ENCODE measurements at places on chromosomes 2 and 18. TPM values are rescaled to one million over a fixed set of nuclear protein-coding genes. Genes with fewer than 3 reads are reported as not detected.

DNA sequence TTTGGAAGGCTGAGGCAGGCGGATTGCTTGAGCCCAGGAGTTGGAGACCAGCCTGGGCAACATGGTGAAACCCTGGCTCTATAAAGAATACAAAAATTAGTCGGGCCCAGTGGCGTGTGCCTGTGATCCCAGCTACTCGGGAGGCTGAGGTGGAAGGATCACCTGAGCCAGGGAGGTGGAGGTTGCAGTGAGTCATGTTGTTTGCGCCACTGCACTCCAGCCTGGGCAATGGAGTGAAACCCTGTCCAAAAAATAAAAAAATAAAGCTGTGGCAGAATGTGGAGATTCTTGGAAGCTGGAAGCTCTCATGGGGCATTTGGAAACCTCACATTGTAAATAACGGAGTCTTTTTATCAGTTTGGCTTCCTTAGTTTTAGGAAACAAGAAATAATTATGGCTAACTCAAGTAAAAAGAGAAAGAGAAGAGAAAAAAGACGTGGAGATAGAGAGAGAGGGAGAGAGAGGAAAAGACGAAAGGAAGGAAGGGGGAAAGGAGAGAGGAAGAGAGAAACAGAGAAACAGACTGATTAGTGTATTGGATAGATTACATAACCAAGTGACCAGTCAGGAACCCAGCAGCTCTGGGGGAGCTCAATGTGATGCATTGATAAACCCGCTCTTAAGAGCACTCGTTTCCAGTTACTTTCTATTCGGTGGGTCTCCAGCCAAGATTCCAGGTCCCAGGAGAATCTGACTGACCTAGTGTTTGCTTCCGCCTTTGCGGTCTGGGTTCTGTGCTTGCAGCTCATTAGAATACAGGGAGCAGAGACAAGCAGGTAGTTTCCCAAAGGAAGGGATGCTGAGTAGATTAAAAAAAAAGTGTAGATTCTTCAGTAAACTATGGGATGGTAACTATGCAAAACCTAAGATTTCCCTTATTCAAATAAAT, 1.1 kb upstream of the SPAST start:
- peak; percentile 61 for DNase-seq

- DNase-seq, result no peak
These were observed 17.7 kb upstream of the ACTR3 start for GRCh38 chr2:113872201-113872600.

DNA sequence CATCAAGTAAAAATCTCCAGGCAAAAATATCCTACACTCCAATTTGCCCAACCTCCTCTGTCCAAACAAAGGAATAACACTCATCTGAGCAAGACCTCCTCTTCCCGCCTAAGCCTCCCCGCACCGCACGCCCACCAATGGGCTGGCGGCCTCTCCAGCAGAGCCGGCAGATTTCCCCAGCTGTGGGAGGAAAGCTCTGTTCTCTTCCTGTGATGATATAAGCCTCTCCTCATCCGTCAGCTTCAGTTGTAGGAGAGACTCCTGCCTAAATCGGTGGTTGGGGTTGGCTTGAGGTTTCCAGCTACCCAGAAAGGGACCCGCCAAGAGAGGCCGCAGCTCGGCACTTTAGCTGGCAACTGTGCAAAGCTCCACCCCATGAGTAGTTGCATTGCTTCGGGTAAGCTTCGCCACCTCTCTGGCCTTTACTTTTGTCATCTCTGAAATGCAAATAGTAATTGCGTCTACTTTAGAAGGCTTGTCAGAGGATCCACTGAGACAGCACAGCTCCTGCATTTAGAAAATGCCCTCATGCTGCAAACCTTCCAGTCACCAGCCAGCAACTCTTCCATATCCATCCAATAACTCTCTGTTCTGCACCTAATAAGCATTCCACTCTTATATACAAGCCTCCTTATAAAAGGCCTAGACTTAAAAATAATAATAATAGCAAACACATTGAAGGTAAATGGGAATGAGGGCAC, 146.4 kb downstream of the MYT1L start:
- DNase-seq, result no peak

The ANKRD62 gene
- 14.2 TPM for total RNA-seq

- no peak for DNase-seq
These were observed 1.3 kb downstream of the VWA3B start for GRCh38 chr2:98088261-98088660.

GRCh38 chr2:10415640-10416039, 32.5 kb downstream of the ODC1 start:
- peak; percentile 58 for DNase-seq

GRCh38 chr2:188734691-188735090, 239.5 kb upstream of the COL3A1 start:
- DNase-seq, result no peak

DNA sequence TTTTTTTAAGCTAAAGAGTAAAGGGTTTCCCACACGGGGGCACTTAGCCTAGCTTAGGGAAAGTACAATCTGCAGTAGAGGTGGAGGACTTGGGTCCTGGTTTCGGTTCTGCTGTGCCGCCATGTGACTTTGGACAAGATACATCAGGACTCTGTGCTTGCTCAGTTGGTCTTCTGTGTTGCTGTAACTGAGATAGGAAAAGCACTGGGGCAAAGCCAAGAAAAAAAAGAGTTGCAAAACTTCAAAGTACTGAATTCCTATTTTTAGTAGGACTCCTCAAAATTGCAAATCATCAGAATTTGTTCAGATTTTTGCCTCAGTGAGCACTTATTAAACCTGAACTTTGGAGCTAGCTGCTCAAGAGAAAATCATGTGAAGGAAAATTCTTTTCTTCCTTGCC, 96.3 kb upstream of the STON1 start:
- peak; percentile 66 for DNase-seq

DNA sequence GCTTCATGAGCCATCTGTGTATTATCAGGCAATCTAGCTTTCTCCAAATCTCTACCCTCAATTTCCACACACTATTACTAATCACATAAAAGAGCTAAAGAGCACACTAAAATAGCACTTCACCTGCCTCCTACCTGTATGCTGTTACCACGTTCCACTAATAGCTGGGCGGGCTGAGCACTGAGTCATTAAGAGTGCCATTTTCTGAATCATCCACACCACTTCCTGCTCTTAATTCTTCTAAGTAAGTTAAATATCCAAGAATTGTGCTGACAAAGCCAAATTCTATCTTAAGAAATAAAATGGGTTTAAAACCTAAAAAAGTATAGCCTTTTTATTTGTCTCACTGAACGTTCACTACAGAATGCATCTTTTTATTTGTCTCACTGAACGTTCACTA, 35.7 kb downstream of the NOL10 start:
- no peak for DNase-seq

DNA sequence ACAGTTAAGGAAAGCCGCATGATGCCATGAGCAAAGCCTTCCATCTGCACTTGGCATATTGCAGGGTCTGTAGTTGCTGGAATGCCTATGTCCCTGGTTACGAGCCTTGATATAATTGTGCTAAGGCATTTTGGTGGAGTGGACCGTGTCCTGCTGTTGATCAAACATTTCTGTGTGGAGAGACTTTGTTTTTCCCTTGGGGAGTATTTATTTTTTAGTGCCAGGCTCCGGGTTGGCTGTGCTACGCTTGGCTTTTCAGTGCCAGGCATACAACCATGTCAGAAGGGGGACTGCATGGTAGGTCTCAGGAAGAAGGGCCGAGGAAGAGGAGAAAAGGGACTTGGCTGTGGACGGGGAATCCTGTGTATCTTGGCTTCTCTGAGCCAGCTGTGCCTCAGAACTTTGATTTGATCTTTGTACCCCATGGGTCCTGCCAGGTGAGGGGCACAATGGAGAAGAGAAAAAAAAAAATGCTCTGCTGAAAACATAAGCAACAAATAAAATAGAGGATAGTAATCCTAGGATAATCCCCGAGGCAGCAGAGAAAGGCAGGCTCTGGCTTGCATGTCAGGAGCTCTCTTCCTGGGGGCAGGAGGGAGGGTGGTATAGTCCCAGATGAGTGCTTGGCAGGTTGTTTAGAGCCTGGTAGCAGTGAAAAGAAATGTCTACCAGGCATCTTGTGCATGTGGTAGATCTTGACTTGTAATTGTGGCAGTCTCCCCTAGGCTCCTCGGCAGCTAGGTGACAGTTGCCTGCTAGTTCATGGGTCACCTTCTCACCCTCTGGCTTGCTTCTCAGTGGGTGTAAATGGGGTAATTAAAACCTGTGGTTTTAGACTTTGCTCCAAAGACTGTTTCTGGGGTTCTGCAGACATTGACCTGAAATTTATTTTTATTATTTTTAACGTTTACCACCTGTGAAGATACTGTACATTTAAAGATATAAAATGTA, 233.0 kb downstream of the NEDD4L start:
- no peak for DNase-seq

The KCNF1 gene
- 5.3 TPM for total RNA-seq

DNA sequence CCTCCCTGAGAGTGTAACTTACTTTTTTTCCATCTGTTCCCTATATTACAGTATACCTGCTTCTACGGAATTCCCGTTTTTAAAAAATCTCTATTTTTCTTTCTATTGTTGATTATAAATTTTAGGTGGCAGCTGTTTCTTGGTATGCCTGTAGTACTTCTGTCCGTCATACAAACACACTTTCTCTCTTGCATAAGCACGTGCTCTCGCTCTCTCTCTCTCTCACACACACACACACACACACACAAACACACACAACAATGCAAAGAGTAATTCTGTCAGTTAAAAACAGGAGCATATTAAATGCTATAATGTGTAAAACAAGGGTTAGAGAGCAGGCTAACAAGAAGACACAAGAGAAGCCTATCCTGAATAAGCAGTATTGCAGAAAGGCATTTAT, 140.5 kb downstream of the THADA start:
- no peak for DNase-seq

The ITGB6 gene
- 5.3 TPM for total RNA-seq

DNA sequence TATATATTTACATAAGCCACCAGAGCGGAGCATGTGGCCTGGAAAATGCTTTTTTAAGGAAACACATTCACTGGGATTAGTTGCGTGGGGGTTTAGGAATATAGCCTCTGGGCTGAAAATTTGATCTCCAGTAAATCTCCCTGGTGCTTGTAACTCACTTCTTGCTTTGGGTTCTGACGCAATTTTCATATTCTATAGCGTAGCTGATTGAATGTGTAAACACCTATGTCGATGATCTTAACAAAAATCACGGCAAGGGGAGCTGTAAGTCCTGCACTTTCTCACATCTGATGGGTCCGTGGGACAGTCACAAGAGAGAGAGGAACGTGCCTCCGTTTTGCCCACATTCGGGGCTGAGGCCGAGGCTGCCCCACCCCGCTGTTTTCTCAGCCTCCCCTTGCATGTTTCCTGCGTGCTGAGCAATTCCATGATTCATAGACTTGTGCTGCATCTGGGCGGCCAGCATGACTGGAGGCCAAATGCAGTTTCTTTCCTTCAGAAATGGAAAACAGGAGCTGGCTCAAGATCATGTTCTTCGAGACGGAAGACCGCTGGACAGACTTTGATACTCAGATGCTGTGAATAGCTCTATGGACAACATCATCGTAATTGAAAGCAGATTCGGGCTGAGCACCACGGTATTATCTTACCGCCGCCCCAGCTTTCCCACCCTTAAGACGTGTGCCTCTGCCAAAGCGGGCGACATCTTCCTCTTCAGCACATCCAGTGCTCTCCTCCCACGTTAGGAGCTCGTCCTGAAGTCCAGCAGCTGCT, 109.2 kb downstream of the TMEM18 start:
- no peak for DNase-seq

GRCh38 chr2:43408407-43409160, 182.2 kb upstream of the ZFP36L2 start:
- no peak for DNase-seq

DNA sequence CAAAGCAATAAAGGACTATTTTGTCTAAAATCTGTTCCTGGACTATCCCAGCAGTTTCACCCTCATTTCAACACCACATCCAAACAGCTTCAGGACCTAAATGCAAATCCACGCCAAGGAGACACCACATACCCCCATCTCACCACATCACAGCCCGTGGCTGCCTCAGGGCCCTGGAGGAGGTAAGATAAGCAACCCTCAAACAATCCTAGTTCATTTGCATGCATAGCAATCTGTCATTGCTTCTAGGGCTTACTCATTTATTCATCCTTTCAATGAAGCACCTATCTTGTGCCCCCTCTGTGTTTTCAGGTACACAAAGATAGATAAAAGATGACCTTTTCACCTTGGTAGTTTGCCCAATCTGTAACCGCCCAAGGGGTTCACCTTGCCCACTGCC, 86.5 kb downstream of the VSNL1 start:
- DNase-seq, result no peak

GRCh38 chr2:150626934-150627411, 139.5 kb upstream of the RND3 start:
- DNase-seq, result no peak

DNA sequence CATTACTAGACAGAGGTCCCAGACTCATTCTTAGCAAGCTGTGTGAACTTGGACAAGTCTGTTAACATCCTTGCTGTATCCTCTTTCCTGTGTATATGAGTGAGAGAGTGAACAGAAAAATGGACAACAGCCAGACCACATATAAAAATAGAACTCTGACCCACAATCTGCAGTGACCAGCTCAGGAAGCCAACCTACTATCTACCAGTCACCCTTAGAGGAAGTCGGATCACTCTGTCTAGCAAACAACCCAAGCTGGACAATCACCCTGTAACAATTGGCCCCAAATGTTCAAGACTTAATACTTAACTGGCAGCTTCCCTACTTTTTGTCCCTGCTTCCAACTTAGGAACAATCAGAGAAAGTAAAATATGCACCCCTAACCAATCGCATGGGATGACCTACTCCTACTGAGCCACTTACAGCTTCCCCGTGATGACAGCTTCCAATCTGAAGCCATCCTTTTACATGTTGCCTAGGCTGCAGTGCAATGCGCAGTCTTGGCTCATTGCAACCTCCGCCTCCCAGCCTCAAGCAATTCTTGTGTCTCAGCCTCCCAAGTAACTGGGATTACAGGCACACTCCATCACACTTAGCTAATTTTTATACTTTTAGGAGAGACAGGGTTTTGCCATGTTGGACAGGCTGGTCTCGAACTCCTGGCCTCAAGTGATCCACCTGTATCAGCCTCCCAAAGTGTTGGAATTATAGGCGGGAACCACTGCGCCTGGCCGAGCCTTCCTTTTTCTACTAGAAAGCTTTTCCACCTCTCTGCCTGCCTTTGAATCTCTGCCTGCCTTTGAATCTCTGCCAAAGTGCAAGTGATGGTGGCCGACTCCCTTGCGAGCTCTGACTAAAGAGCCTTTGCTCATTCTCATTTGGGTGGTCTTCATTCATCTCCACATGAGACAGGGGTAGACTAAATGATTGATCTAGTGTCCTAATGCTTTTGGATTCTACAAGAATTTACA, 158.3 kb upstream of the NDUFV2 start:
- DNase-seq, result no peak

The FLACC1 gene
- 2.3 TPM for total RNA-seq

Data from body of pancreas (tissue), 4 donors.